Upper lobe of right lung (tissue), 1 donor: ENCODE measurements at places on chromosomes 6 and 20. TPM values are rescaled to one million over a fixed set of nuclear protein-coding genes. Genes with fewer than 3 reads are reported as not detected.

The LBP gene
- total RNA-seq: 0.26 TPM

The ANKEF1 gene
- total RNA-seq: 4.0 TPM

GRCh38 chr6:47203938-47204611 is 105.6 kb downstream of the TNFRSF21 start:
- no peak for DNase-seq

- no peak for DNase-seq
Observed at GRCh38 chr6:71015392-71015791, 58.5 kb upstream of the B3GAT2 start.

DNA sequence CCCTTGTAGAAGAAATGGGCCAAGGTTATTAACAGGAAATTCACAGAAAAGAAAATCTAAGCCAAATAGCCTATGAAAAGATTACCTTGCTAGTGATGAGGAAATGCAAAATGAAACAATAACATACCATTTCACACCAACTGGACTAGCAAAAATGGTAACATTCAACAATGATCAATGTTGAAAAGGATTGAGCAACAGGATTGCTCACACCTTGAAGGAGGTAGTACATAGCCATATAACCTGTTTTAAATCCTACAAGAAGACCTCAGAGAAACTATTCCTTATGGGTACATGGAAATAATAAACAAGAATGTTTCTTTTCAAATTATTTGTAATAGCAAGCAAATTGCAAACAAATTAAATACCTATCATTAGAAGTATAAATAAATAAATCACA is 107.4 kb downstream of the BFSP1 start:
- no peak for DNase-seq

DNA sequence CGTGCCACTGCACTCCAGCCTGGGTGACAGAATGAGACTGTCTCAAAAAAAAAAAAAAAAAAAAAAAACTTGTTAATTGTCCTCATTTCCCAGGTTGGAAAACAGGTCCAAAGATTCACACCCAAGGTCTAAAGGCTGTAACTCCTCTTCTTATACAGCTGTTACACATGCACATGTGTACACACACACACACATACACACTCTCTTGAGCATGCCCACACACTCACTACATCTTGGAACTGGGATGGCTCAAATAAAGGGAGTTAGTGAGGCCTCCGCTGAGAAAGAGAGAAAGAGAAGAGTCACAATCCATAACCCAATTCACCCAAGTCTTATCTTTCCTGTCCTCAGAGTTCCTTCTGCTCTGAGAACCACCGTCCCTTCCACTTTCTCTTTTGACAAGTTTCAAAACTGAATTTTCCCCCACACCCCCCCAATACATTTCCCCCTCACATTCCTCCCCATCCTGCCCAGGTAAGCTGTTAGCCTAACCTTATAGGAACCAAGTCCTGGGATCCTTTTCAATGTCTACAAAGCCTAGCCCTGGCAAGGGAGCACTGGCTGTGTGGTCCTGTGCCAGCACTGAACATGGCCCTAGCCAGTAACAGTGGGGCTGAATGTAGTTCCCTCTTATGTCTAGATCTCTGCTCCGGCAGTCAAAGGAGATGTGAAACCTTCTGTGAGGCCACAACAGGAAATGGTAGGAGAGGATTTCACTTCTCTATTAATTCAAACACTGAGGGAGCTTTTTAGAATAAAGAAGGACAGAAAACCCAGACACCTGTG is 3.2 kb upstream of the HLA-DMB start:
- DNase-seq: no peak

DNA sequence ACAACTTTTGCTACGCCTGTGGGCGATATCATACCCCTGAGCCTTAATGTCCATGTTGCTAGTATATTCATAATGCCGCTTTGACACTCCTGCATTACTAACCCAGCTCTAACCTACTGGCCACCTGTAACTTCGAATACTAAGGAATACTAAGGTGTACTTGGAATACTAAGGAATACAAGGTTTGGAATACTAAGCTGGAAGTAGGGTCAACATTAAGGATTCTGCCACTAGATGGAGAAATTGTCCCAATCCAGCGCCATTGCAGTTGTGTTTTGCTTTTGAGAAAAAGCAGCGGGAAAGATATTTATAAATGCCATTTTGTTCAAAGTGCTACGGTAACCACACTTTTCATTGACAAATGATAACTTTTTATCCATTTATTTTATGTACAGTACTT is 10.7 kb downstream of the TBXT start:
- DNase-seq: no peak

DNA sequence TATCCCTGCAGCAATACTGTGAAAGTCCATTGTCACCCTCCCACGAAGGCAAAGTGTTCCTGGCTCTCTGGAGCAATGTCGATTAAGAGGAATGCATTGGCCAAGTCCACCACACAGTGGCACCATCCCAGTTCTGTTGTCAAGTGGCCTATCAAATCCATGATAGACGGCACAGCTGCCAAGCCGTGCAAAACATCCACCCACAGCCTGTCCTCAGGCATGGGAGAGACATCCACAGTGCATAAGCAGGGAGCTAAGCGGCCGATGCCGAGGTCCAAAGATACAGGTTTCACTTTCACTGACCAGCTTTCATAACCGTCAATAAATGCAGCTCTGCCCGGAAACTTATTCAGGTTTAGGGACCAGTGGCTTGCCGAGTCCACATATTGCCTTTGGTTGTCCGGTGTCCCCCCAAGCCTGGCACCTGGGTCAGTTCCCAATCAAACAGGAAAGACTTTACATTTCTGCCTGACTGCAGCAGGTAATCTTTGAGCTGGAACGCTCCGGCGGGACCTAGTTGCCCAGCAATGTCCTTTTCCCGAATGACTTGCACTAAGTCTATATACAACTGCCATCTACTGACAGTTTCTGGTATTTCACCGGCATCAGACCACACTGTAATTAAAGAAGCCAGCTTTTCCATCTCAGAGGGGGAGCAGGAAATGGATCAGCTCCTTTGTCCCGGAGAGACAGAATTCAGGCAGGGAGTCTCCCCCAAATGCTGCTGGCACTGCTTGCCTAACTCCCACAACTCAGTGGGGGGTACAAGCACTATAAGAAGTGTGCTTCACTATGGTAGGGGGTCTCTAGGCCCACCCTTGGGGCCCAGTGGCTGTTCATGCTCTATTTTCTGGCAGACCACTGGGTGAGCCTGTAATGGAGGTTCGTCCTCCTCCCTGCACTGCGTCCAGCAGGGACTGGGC is 6.3 kb downstream of the ZKSCAN3 start:
- DNase-seq: peak; percentile 84

- DNase-seq: no peak
Observed at GRCh38 chr6:139402876-139403386, 28.5 kb upstream of the CITED2 start.
